GM23248 (cell line): ENCODE measurements at places on chromosomes 16 and 17. TPM values are rescaled to one million over a fixed set of nuclear protein-coding genes. Genes with fewer than 3 reads are reported as not detected.

- H3K36me3 ChIP-seq: no peaks in the 10 kb centered on the region
- peak overlapping the region; percentile 83 for H3K4me3 ChIP-seq
- H3K27me3 ChIP-seq: no peaks in the 10 kb centered on the region
- H3K4me1 ChIP-seq: peaks cover 5% of the 10 kb centered on the region; the same call in 1 of the 2 replicates
- no peak for DNase-seq
Measured at GRCh38 chr17:82021900-82022309, 773 bp downstream of the CENPX start.

DNA sequence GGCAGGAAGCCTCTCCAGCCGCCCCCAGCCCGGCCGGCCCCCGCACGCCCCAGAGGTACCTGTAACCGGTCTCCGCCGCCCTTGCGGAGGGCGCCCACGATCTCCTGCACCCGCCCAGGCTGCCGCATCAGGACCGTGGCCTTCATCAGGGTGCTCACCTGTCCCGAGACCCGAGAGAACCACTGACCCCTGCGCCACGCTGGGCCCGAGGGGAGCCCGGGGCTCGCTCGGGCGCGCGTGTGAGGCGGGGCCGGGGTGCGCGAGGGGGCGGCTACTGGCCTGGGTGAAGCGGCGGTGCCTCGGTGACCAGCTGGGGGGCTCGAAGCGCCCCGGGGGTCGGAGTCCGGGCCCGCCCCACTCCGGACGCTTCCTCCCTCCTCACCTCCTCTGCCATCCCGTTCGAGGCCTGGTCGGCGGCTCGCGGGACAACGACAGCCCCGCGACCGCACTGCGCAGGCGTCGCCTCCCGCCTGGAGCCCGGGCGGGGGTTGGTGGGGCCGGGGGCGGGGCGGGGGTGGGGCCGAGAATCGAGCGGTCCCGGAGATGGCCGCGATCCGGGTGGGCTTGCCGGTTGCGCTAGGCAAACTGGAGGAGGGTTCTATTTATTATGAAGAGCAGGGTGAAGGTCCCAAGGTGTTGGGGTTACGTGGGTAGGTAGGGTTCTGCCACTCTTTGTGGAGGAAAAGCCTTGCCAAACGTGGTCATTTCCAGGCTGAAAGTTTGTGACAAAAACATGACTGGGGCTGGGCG is at the start of gene NT5C3B:
Gene NT5C3B (minus strand): TSS at position 433 of the 750 bp plus-strand sequence. CDS start 39 bp downstream, at position 394.
- DNase-seq: peak; percentile 68
- no peaks in the 10 kb centered on the region; the same call in 1 of the 2 replicates for H3K36me3 ChIP-seq
- no peak within 1 kb of the TSS for H3K27ac ChIP-seq
- no peaks in the 10 kb centered on the region for H3K27me3 ChIP-seq
- H3K4me3 ChIP-seq: peak within 1 kb of the TSS; percentile 80

- no peaks in the 10 kb centered on the region for H3K36me3 ChIP-seq
- peak overlapping the region; percentile 80 for H3K4me3 ChIP-seq
- H3K4me1 ChIP-seq: 0 out of 2 replicates have a peak, but pooled peaks cover 6% of the 10 kb centered on the region
- H3K27ac ChIP-seq: no peak overlapping the region
- peak; percentile 30 for DNase-seq
Measured at GRCh38 chr17:68102318-68102758, 66.8 kb downstream of the KPNA2 start.

Gene LDHD
- total RNA-seq: 0.38 and 0.65 TPM in 2 replicates

Gene GJC1
- 18.4 and 19.1 TPM in 2 replicates for total RNA-seq

Gene PYY
- total RNA-seq: not detected in 2 replicates

DNA sequence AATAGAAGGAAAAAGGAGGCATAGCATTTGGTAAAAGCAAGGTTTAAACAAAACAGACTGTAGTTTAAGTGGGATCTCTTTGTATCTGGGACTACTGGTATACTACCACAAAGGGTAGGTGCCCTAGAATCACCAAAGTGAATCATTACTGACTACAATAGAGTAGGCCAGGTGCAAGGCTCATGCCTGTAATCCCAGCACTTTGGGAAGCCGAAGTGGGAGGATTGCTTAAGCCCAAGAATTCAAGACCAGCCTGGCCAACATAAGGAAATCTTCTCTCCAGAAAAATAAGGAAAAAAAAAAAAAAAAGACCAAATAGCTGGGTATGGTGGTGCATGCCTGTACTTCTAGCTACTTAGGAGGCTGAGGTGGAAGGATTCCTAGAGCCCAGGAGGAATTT is 60.8 kb upstream of the CORO6 start:
- no peaks in the 10 kb centered on the region for H3K4me1 ChIP-seq
- no peaks in the 10 kb centered on the region for H3K36me3 ChIP-seq
- no peak overlapping the region for H3K4me3 ChIP-seq
- H3K27ac ChIP-seq: no peak overlapping the region
- DNase-seq: no peak

GRCh38 chr17:59513934-59514841 is 51.2 kb upstream of the DHX40 start:
- DNase-seq: peak; percentile 65
- no peaks in the 10 kb centered on the region for H3K4me1 ChIP-seq
- H3K36me3 ChIP-seq: no peaks in the 10 kb centered on the region
- no peak overlapping the region for H3K27ac ChIP-seq
- no peak overlapping the region for H3K4me3 ChIP-seq

DNA sequence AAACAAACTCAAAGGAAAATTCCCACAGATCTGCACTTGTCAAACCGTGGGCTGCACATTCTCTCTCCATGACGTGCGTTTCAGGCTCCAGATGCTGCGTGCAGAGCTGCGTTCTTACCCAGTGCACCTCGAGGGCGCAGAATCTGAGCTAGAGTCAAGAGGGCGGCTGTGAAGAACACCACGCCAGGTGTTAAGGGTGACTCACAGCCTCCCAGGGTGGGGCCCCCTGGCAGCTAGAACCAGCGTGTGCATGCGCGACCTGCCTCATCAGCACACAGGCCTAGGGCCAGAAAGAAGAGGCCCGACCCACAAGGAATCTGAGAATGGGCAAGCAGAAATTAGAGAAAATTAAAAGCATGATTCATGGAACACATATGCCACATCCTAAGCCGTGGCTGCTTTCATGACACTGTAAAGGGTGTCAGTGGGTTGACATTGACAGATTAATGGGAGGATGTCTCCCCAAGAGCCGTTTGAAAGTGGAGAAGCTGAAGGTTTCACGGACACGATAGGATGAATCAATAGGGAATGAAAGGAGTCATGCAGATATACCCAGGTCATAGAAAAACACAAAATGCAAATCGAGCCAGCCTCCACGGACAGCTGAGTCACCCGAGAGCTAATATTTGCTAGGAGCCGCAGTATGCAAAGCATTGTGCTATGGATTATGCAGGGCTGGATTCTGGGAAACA is 29.0 kb downstream of the MARCHF10 start:
- peak; percentile 98 for DNase-seq
- H3K36me3 ChIP-seq: no peaks in the 10 kb centered on the region
- no peaks in the 10 kb centered on the region for H3K27me3 ChIP-seq
- peaks cover 38% of the 10 kb centered on the region for H3K4me1 ChIP-seq
- H3K27ac ChIP-seq: peak overlapping the region; percentile 92
- peak overlapping the region; percentile 58 for H3K4me3 ChIP-seq

DNA sequence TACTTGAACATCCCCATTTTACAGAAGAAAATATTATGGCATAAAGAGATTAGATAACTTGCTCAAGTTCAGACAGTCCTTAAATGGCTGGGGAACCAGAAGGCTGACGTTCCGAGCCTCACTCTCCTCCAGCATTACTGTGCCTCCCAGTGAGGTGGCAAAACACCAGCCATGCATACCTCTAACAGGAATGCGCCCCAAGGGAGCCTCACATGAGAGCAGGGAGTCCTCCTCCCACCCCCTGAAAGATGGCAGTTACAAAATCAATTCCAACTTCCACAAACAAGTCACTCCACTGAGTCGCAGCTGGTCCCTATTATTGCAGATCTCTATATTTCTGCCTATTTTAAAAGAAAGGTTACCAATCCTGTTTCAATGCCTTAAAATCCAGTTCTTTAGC is 55.5 kb downstream of the ANKFY1 start:
- DNase-seq: peak; percentile 85
- no peaks in the 10 kb centered on the region for H3K27me3 ChIP-seq
- H3K27ac ChIP-seq: peak overlapping the region; percentile 49; the same call in 1 of the 2 replicates
- no peak overlapping the region for H3K4me3 ChIP-seq
- peaks cover 21% of the 10 kb centered on the region; the same call in 1 of the 2 replicates for H3K36me3 ChIP-seq

Gene ITGAE
- total RNA-seq: 11.8 and 23.3 TPM in 2 replicates

Gene TMC8
- not detected in 2 replicates for total RNA-seq

Gene INTS2
- total RNA-seq: 7.8 and 10.5 TPM in 2 replicates

GRCh38 chr17:69857412-69857835 is 217.6 kb upstream of the KCNJ16 start:
- no peaks in the 10 kb centered on the region; the same call in 1 of the 2 replicates for H3K36me3 ChIP-seq
- DNase-seq: peak; percentile 82

DNA sequence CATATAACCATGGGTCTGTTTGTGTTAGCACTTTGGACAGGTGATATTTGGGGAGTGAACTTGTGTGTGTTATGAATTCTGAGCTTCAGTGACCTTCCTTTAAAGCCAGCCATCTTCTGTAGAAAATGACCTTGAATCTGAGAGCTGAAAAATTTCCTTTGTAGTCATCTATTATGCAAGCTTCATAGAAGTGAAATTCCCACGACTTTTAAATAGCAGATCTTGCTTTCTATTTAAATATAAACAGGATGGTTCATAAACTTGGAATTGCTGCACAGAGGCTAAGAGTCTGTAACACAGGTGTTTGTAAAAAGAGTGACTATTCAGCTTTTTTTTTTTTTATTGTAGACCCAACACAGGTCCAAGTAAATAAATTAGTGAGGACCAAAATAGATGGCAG is 85.5 kb downstream of the MARCHF10 start:
- no peak overlapping the region for H3K27ac ChIP-seq
- H3K36me3 ChIP-seq: no peaks in the 10 kb centered on the region
- H3K27me3 ChIP-seq: no peaks in the 10 kb centered on the region
- peaks cover 12% of the 10 kb centered on the region for H3K4me1 ChIP-seq
- no peak overlapping the region for H3K4me3 ChIP-seq

Gene TBC1D3G
- not detected in 2 replicates for total RNA-seq

Gene MYH13
- not detected in 2 replicates for total RNA-seq

DNA sequence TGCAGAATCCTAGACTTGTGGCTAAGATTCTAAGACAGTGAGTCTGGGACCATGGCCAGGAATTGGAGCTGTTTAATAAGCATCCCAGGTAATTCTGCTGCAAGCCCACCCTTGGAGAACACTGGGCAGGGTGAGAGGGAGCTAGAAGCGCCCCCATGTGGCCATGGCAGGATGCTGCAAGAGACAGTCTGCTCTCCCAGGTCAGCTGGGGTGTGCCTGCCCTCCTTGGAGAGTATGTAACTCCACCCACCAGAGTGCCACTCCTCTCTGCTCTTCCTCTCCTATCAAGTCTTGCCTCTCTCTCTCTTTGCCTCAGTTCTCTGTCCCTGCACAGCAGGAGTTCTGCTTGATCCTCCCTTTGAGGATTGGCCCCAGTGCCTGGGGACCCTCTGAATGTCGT is 14.9 kb downstream of the RCVRN start:
- H3K4me1 ChIP-seq: peaks cover 9% of the 10 kb centered on the region
- DNase-seq: peak; percentile 53
- H3K36me3 ChIP-seq: no peaks in the 10 kb centered on the region
- H3K4me3 ChIP-seq: no peak overlapping the region
- no peaks in the 10 kb centered on the region; the same call in 1 of the 2 replicates for H3K27me3 ChIP-seq

GRCh38 chr17:75064040-75064439 is 17.0 kb downstream of the KCTD2 start:
- H3K27ac ChIP-seq: no peak overlapping the region
- no peaks in the 10 kb centered on the region for H3K27me3 ChIP-seq
- peaks cover 11% of the 10 kb centered on the region; the same call in 1 of the 2 replicates for H3K4me1 ChIP-seq
- H3K4me3 ChIP-seq: no peak overlapping the region

DNA sequence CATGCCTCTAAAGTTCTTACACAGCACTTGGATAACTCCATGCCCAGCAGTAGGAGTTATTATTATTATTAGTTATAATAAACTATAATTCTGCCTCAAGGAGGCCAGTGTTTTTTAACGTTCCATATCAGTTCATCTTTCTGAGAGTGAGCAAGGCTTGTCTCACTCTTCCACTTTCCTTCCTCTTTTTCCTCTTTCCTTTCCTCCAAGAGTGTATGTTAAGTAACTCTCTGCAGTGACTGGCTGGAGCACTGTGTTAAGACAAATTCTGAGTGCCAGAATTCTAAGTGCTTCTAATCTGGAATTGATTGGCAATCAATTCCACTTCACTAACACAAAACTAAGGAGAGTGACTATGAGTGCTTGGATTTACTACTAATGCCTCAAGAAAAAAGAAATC is 16.4 kb downstream of the CLEC19A start:
- no peaks in the 10 kb centered on the region for H3K4me1 ChIP-seq
- no peak overlapping the region for H3K27ac ChIP-seq
- H3K36me3 ChIP-seq: no peaks in the 10 kb centered on the region
- no peak overlapping the region for H3K4me3 ChIP-seq
- no peaks in the 10 kb centered on the region for H3K27me3 ChIP-seq
- no peak for DNase-seq
